ENCODE measurements at places on chromosomes 5 and 9.
A peak's percentile ranks its signal among the peaks of the same experiment; 100 is the strongest.

GRCh38 chr5:96033116-96033515, 71.5 kb upstream of the ELL2 start:
- no peaks in the 10 kb centered on the region for H3K36me3 ChIP-seq
- H3K27me3 ChIP-seq = no peaks in the 10 kb centered on the region
- no peak overlapping the region for H3K27ac ChIP-seq

- H3K27ac ChIP-seq = no peak overlapping the region
- H3K36me3 ChIP-seq = no peaks in the 10 kb centered on the region
- no peak overlapping the region for H3K4me3 ChIP-seq
- no peaks in the 10 kb centered on the region for H3K4me1 ChIP-seq
- no peak for DNase-seq
These were observed 430.3 kb downstream of the ARHGEF28 start for GRCh38 chr5:74056107-74056788.

- no peak overlapping the region for H3K27ac ChIP-seq
- H3K36me3 ChIP-seq = no peaks in the 10 kb centered on the region
- no peak overlapping the region for H3K4me3 ChIP-seq
- H3K27me3 ChIP-seq = no peaks in the 10 kb centered on the region
- DNase-seq = no peak
- H3K4me1 ChIP-seq = no peaks in the 10 kb centered on the region
These were observed 131.4 kb upstream of the LHFPL2 start for GRCh38 chr5:78779771-78780616.

GRCh38 chr5:135019314-135019713, 14.7 kb downstream of the PITX1 start:
- no peaks in the 10 kb centered on the region for H3K36me3 ChIP-seq
- no peak overlapping the region for H3K4me3 ChIP-seq
- peaks cover 6% of the 10 kb centered on the region for H3K4me1 ChIP-seq
- H3K27me3 ChIP-seq = no peaks in the 10 kb centered on the region
- DNase-seq = peak; percentile 43

GRCh38 chr9:89801341-89801740, 196.5 kb downstream of the GADD45G start:
- no peaks in the 10 kb centered on the region for H3K36me3 ChIP-seq
- no peaks in the 10 kb centered on the region for H3K27me3 ChIP-seq
- H3K27ac ChIP-seq = no peak overlapping the region

- H3K27me3 ChIP-seq = no peaks in the 10 kb centered on the region
- no peaks in the 10 kb centered on the region for H3K36me3 ChIP-seq
- peak overlapping the region; percentile 90 for H3K27ac ChIP-seq
These were observed 193.5 kb downstream of the CD180 start for GRCh38 chr5:67002832-67003684.

GRCh38 chr9:81460693-81461092, 228.7 kb downstream of the TLE1 start:
- H3K27ac ChIP-seq = no peak overlapping the region
- no peaks in the 10 kb centered on the region for H3K27me3 ChIP-seq
- H3K36me3 ChIP-seq = no peaks in the 10 kb centered on the region
- H3K4me1 ChIP-seq = no peaks in the 10 kb centered on the region
- no peak for DNase-seq

GRCh38 chr5:105872569-105873270, 1798.0 kb downstream of the EFNA5 start:
- no peaks in the 10 kb centered on the region for H3K4me1 ChIP-seq
- no peak for DNase-seq
- H3K36me3 ChIP-seq = no peaks in the 10 kb centered on the region
- no peaks in the 10 kb centered on the region for H3K27me3 ChIP-seq
- no peak overlapping the region for H3K27ac ChIP-seq

DNA sequence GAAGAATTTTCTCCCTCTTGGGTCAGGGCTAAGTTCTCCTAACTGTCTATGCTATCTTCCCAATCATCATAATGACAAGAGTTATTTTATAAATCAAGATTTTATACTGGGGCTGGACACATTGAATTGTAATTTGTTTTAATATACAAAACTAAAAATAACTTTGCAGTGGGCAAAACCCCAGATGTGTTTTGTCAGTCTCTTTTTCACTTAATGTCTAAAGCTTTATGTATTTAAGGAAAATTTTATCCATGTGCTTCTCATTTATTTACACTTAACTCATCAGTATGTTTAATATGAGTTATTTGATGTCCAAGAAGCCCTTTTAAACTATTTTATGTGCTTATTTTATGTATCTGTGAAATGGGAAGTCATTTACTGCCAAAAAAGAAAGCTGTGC, 362.8 kb upstream of the ADAMTSL1 start:
- H3K4me3 ChIP-seq = no peak overlapping the region
- no peaks in the 10 kb centered on the region for H3K27me3 ChIP-seq
- H3K4me1 ChIP-seq = no peaks in the 10 kb centered on the region

- H3K4me1 ChIP-seq = peaks cover 32% of the 10 kb centered on the region
- H3K27me3 ChIP-seq = no peaks in the 10 kb centered on the region
- no peak for DNase-seq
- no peak overlapping the region for H3K27ac ChIP-seq
- H3K36me3 ChIP-seq = no peaks in the 10 kb centered on the region
These were observed 26.3 kb upstream of the GABRP start for GRCh38 chr5:170757182-170757601.

GRCh38 chr5:59067956-59068656, 485.2 kb downstream of the RAB3C start:
- no peak overlapping the region for H3K4me3 ChIP-seq
- peaks cover 32% of the 10 kb centered on the region for H3K4me1 ChIP-seq
- no peaks in the 10 kb centered on the region for H3K27me3 ChIP-seq
- H3K27ac ChIP-seq = no peak overlapping the region

- peaks cover 5% of the 10 kb centered on the region for H3K4me1 ChIP-seq
- DNase-seq = no peak
- H3K4me3 ChIP-seq = no peak overlapping the region
- no peak overlapping the region for H3K27ac ChIP-seq
- no peaks in the 10 kb centered on the region for H3K27me3 ChIP-seq
These were observed 73.6 kb downstream of the EPB41L4B start for GRCh38 chr9:109247228-109247627.

DNA sequence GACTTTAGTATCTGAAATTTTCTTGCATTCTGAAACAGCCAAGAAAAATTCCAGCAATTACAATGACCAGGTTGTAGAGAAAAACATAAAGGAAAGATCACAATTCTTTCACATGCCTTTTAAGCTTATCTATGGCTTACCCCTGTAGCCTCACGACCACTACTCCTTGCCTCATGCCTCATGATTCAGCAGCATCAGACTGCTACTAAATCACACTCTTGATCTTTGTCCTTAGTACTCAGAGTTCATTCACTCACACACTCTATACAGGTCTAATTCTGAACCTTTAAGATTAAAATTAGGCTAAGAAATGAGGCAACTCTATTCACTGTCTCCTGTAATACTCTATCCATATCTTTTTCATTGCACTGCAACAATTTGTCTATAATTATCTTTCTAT, 415.1 kb downstream of the MLLT3 start:
- H3K27ac ChIP-seq = no peak overlapping the region
- H3K36me3 ChIP-seq = no peaks in the 10 kb centered on the region
- H3K27me3 ChIP-seq = no peaks in the 10 kb centered on the region
- no peak for DNase-seq
- H3K4me1 ChIP-seq = no peaks in the 10 kb centered on the region

DNA sequence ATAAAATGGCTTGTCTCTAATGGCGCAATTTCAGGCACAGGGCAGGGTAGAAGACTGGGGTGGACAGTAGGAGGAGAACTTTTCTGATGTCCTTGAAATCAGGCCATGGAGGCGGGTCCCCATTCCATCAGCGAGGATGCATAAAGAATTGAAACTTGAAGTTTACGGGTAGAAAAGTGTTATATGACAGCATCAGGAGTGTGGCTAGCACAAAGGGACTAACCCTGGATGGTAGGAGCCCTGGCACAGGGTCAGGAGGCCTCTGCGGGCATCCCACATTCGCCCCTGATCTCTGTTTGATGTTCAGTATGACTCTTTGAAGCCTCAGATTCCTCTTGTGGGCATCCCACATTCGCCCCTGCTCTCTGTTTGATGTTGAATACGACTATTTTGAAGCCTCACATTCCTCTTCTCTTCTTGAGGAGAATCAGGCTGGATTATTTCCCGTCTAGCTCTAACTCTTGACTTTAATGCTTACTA, 94.8 kb upstream of the ADRA1B start:
- H3K4me3 ChIP-seq = no peak overlapping the region
- H3K4me1 ChIP-seq = no peaks in the 10 kb centered on the region
- DNase-seq = no peak
- no peaks in the 10 kb centered on the region for H3K27me3 ChIP-seq
- no peak overlapping the region for H3K27ac ChIP-seq

GRCh38 chr5:74995926-74996325, 56.4 kb downstream of the GCNT4 start:
- H3K27me3 ChIP-seq = no peaks in the 10 kb centered on the region
- no peak overlapping the region for H3K27ac ChIP-seq
- H3K4me3 ChIP-seq = no peak overlapping the region
- no peak for DNase-seq
- H3K4me1 ChIP-seq = no peaks in the 10 kb centered on the region

- no peak overlapping the region for H3K4me3 ChIP-seq
- H3K27ac ChIP-seq = peak overlapping the region; percentile 64
- H3K4me1 ChIP-seq = no peaks in the 10 kb centered on the region
- H3K36me3 ChIP-seq = peaks cover 40% of the 10 kb centered on the region
- no peaks in the 10 kb centered on the region for H3K27me3 ChIP-seq
- DNase-seq = no peak
These were observed 222.6 kb downstream of the ROR2 start for GRCh38 chr9:91727316-91727861.

- DNase-seq = peak; percentile 70
- peak overlapping the region; percentile 90 for H3K27ac ChIP-seq
- peak overlapping the region; percentile 56 for H3K4me3 ChIP-seq
These were observed 44.8 kb downstream of the NACC2 start for GRCh38 chr9:136050266-136050700.

DNA sequence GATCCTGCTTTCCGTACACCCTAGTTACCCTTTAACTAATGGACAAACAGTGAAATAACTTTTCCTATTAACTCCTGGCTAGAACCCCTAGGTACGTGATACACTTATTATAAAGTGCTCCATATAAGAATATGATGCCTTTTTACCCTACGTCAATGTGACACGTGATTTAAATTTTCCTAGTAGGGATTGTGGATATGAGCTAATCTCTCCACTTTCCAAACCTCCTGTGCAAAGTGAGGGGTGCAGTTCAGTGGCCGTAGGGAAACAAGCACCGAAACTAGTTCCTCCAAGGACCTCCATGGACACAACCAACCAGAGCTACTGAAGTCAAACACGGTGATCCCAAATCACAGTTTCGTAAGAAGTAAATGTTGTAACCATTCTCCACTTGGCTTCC, 19.3 kb downstream of the NFIB start:
- peaks cover 56% of the 10 kb centered on the region for H3K4me1 ChIP-seq
- H3K27me3 ChIP-seq = no peaks in the 10 kb centered on the region
- H3K36me3 ChIP-seq = no peaks in the 10 kb centered on the region
- H3K27ac ChIP-seq = peak overlapping the region; percentile 32
- H3K4me3 ChIP-seq = no peak overlapping the region

DNA sequence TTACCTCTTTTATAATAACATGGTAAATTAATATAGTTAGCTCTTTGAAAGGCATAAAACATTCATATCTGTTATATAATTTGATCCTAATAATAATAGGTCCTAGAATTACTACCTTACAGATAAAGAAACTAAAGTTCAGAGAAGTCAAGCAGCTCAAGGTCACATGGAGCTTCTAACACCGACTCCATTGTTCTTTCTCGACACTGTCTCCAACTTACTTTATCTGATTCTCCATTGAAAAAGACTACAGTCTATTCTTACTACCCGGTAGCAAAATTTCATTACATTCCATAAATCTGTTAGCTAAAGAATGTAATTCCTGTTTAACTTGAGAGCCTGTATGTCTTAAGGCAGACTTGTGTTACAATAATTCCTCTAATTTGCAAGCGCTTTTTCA, 96.3 kb upstream of the TMEM161B start:
- no peaks in the 10 kb centered on the region for H3K27me3 ChIP-seq
- H3K4me1 ChIP-seq = no peaks in the 10 kb centered on the region
- no peak overlapping the region for H3K4me3 ChIP-seq
- no peak for DNase-seq

DNA sequence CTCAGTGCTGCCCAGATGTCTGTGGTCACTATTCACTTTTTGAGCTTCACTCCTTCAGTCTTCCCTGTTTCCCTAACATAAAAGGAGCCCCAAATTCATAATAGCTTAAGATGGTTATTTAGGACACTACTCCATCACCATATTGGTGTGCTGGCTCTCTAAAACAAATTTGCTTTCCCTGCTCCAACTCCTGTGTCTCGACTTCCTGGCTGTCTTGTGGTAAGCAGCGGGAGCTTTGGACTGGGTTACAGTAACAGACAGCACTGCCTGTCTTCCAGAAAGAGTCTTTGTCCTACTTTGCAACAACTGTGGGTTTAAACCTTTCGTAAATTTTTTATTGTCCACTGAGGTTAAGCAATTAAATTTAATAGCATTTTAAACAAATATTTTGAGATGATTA, 389.4 kb downstream of the CDH9 start:
- no peaks in the 10 kb centered on the region for H3K27me3 ChIP-seq
- no peak overlapping the region for H3K27ac ChIP-seq
- no peak overlapping the region for H3K4me3 ChIP-seq

DNA sequence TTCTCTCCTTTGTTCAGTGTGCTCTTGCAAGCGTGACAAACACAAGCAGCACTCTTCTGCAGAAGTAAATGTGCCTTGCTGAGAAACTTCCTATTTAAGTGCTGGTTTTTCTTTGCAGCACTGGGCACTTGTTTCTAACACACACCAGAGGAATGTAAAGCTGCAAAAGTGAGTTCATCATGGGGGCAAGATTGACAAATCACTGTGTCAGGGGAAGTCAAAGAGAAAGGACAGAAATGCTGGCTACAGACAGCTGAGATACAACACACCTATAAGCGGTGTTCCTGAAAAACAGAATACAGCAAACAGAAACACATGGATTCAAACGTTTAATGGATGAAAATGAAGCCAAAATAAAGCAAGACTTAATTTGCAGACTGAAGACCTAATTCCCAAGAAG, 19.6 kb downstream of the ROR2 start:
- H3K36me3 ChIP-seq = no peaks in the 10 kb centered on the region
- DNase-seq = no peak
- H3K27ac ChIP-seq = no peak overlapping the region
- H3K4me3 ChIP-seq = no peak overlapping the region
- H3K27me3 ChIP-seq = no peaks in the 10 kb centered on the region

DNA sequence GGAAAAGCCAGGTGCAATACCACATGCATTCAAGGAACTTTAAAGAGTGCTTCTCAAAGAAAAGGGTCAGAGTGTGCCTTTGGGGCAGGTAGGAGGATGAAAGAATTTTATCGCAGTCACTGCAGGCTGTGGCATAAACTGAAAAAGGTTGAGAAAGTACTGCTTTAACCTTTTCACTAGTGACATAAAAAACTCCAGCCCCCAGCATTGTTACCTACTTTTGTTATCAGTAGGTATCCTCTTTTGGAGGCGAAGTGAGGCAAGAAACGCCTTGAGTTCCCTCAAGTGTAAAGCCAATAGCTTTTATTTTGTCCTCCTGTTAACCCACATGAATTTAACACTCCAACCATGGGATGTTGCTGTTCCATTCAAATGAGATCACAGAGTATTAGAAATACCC, 64.7 kb upstream of the CHD1 start:
- H3K27me3 ChIP-seq = peaks cover 3% of the 10 kb centered on the region
- H3K27ac ChIP-seq = no peak overlapping the region
- H3K4me1 ChIP-seq = no peaks in the 10 kb centered on the region
- H3K4me3 ChIP-seq = no peak overlapping the region
- no peaks in the 10 kb centered on the region for H3K36me3 ChIP-seq

GRCh38 chr5:74949976-74950375, 83.8 kb upstream of the FAM169A start:
- no peaks in the 10 kb centered on the region for H3K4me1 ChIP-seq
- no peak overlapping the region for H3K27ac ChIP-seq
- H3K4me3 ChIP-seq = no peak overlapping the region
- H3K36me3 ChIP-seq = no peaks in the 10 kb centered on the region

- H3K4me3 ChIP-seq = peak overlapping the region; percentile 20
- peak; percentile 93 for DNase-seq
- peaks cover 43% of the 10 kb centered on the region for H3K4me1 ChIP-seq
- peaks cover 41% of the 10 kb centered on the region for H3K27me3 ChIP-seq
These were observed 3.6 kb upstream of the PFN3 start for GRCh38 chr5:177403792-177404640.
